ENCODE measurements at places on chromosomes 2 and 18. TPM values are rescaled to one million over a fixed set of nuclear protein-coding genes. Genes with fewer than 3 reads are reported as not detected.
A peak's percentile ranks its signal among the peaks of the same experiment; 100 is the strongest.

DNA sequence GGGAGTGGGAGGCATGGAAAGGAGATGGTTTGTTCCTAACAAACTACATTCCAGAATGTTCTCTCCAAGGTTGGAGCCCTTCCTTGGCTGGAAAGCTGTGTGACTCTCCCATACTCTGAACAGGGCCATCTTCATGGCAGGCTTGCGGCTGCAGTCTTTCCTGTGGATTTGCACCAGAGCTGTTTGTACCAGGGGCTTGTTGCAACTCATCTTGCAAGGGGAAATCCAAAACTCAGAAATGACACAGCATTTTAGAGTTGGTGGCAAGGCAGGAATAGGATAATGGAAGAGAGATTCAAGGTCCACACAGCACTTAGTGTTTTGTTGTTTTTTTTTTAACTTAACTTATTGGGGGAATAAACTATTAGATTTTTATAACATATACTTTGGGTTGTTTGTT lies 73.7 kb upstream of the ZNF516 start:
- no peak for DNase-seq

DNA sequence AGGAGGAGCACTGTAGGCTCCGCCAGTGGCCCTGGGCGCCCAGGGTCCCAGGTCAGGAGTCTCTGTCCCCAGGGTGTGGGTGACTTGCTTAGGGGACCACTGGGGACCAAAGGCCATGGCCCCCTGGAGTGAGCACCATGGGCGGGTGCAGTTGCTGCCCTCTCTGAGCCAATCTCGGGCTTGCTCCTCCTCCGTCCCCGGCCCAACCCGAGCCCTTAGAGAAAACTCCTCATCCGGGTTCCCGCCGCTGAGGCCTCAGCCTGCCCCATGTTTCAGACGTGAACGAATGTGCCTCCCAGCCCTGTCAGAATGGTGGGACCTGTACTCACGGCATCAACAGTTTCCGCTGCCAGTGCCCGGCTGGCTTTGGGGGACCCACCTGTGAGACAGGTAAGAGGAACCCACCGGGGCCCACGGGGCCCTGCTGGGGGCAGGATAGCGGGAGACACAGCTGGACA lies 38.6 kb downstream of the SNED1 start:
- peak; percentile 77 for DNase-seq

DNA sequence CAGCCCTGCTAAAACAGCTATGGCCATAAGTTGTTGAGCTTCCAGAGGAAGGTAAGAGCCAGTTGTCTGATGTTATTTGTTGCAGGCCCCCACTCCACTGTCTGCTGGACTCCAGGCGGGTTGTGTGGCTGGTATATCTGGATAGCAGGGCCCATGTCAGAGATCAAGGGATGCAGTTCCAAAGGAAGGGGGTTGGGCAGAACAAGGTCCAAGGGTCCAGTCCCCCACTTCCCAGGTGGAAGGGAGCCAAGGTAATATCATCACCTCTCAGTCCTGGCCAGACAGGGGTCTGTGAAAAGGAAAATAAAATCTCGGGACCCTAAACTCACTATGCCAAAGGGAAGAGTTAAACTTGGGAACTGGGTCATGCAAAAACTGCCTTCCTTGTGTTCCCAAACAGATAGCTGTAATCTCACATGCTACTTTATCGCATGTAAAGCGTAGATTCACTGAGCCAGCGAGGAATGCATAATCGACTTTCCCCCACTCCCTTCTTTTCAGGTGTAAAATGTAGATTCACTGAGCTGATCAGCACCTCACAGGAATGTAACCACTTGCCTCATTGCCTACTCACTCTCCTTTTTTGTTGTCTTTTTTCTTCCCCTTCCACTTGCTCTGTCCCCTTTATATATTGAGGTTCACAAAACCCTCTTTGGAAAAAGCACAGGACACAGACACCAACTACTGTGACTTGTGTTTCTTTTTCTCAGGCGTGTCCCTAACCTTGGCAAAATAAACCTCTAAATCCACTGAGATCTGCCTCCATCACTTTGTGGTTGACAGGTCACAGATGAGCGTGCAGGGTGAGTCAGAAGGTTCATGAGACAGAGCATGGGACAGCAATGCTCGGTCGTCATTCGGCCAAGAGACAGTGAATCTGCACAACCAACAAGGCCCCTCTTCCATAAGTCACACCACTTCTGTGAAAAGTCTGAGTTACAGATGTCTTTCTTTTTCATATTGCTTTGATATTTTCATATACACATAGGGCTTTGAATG lies 255.3 kb upstream of the SIX2 start:
- no peak for DNase-seq

- DNase-seq, result no peak
These were observed 6.2 kb downstream of the HAUS1 start for GRCh38 chr18:46110406-46110805.

Gene IL1A
- 0.38 TPM for total RNA-seq

Gene SULT1C4
- 2.9 TPM for total RNA-seq

Data from H7 (cell line).